Astrocyte (in vitro differentiated cells and primary cell): ENCODE measurements at places on chromosomes 12 and 14.

- no peak for DNase-seq
These were observed 37.1 kb upstream of the PLXNC1 start for GRCh38 chr12:94111302-94111701.

GRCh38 chr14:99862136-99862535 is 68.9 kb downstream of the EML1 start:
- DNase-seq, result peak; percentile 55

DNA sequence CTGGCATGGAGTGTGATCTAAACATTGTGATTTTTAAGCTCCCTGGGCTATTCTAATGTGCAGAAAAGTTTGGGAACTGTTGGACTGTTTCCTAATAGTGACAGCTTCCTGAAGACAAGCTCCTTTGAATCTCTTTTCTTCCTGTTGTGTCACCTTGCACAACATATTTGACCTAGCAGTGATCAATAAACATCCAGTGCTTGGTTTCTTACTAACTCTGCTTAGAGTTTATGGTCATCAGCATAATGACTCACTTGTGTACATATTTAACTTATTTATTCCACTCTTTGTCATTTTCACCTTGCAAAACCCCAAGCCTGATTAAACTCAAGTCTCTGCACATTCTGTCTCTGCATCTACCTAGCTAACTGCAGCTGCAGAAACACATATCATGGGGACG is 27.3 kb upstream of the TBC1D30 start:
- DNase-seq, result no peak

- no peak for DNase-seq
These were observed 106.3 kb downstream of the RIN3 start for GRCh38 chr14:92619671-92620456.

DNA sequence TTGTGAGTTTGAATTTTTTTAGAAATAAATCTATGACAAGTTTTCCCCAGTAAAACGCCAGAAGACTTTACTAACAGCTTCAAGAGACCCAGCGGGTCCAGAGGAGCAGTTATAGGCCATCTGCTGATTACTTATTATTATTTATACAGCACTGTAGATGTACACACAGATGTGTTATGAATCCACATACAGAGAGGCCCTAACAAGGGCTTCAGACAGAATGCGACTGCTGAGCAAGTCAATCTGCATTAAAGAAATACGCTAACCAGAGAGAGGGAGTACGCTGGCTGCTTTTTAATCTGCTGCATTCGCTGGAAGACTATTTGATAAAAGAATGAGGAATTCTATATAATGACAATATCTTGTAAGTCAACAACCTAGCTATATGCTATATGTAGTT is 32.5 kb downstream of the ATF7 start:
- no peak for DNase-seq

- DNase-seq, result peak; percentile 16
These were observed 11.7 kb downstream of the COCH start for GRCh38 chr14:30885840-30886740.

DNA sequence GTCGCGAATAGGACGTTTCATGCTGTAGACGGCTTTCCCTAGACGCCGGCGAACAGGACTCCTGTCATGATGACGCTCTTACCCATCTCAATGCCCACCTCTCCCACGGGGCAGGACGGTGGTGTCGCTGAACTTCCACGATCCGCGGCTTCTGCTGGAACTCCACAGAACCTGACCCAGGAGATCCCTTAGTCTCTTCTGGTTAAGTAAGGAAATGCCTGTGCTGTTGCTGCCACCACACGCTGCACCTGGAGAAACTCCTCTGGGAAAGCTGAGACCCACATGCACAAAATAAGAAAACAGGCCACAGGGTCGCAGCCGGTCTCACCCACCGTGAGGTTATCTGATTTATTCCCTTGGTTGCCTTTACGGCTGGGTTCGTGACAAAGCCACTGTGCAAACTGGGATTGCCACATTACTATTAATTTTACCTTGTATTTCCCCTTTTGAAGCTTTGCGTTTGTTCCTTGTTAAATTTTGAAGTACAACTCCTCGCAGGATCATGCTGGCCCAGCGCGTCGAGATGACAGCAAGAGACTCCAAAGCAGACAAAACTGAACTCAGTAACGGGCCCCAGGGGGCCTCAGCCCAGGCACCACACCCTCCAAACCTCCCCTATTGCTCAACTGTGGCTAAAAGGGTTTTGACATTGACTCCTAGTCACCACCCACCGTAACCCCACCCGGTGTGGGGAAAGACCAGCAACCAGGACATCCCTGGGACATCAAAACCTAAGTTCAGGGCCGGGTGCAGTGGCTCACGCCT is 9.2 kb upstream of the MMP17 start:
- no peak for DNase-seq

GRCh38 chr12:52380271-52380694 is 5.2 kb downstream of the KRT84 start:
- no peak for DNase-seq

- DNase-seq, result no peak
These were observed 21.8 kb downstream of the MVK start for GRCh38 chr12:109595321-109595902.

DNA sequence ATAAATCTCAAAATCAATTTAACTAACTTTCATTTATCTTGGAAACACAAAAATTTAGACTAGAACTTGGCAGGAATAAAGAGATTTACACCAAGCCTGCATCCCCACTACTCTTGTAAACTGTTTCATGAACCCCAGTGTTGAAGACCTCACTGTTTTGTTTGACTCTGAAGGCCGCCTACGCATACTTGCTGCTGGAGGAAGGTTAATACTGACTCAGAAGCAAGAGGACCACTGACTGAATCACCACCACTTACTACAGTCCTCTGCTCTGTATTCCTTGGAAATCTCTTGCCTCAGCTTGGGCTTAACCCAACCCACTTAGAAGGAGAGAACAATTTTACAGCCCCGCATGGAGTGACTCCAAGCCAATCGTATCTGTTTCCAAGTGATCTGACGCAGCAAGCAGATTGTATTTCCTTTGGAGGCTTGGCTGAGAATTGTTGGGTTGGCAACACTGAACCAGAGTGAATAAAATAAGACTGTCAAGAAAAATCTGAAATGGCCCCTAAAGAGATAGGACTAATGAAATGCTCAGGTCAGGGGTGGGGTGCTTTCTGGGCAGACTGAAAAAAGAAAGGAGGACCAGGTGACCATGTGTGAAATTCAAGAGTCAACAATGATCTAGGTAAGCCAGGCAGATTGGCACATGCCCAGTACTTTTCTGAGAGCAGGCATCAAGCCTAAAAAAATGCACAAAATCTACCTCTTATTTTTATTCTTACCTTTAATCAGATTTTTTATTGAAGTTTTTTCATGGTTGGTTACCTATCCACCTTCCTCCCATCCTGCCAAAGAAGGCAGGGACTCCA is 248.6 kb downstream of the ZFP36L1 start:
- peak; percentile 100 for DNase-seq

DNA sequence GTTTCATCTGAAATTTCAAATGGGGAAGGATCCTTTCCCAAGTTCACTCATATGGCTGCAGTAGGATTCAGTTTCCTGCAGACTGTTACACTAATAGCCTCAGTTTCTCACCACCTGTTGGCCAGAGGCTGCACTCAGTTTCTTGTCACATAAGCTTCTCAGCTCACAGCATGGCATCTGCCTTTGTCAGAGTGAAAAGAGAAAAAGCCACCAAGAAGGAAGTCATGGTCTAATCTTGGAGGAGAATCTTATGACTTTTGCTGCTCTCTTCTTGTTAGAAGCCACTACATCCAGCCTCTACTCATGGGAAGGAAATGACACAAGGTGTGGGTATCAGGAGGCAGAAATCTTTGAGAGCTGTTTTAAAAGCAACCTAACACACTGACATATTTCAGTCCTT is 39.4 kb upstream of the BTG1 start:
- DNase-seq, result no peak

- no peak for DNase-seq
These were observed 15.3 kb upstream of the ANO6 start for GRCh38 chr12:45200491-45201043.

- no peak for DNase-seq
These were observed 39.6 kb downstream of the CHST11 start for GRCh38 chr12:104496336-104496735.

- DNase-seq, result no peak
These were observed 12.5 kb downstream of the CIT start for GRCh38 chr12:119864591-119864990.

- peak; percentile 100 for DNase-seq
These were observed 85.3 kb downstream of the SAMD4A start for GRCh38 chr14:54652188-54652587.

DNA sequence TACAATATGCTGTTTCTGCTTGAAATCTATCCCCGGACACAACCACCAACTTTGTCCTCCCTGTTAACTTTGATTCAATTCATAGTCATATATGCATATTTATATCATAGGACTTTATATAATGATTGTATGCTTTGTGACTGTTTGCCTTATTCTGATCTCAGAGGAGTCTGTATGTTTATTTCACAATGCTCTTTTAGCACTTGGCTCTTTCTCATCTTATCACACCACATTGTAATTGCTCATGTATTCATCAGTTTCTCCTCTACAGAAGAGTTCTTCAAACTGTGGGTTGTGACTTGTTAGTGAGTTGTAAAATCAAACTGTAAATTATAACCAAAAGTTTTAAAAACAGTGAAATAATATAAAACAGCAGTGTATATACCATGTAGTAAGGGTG is 21.7 kb upstream of the PPM1A start:
- no peak for DNase-seq

DNA sequence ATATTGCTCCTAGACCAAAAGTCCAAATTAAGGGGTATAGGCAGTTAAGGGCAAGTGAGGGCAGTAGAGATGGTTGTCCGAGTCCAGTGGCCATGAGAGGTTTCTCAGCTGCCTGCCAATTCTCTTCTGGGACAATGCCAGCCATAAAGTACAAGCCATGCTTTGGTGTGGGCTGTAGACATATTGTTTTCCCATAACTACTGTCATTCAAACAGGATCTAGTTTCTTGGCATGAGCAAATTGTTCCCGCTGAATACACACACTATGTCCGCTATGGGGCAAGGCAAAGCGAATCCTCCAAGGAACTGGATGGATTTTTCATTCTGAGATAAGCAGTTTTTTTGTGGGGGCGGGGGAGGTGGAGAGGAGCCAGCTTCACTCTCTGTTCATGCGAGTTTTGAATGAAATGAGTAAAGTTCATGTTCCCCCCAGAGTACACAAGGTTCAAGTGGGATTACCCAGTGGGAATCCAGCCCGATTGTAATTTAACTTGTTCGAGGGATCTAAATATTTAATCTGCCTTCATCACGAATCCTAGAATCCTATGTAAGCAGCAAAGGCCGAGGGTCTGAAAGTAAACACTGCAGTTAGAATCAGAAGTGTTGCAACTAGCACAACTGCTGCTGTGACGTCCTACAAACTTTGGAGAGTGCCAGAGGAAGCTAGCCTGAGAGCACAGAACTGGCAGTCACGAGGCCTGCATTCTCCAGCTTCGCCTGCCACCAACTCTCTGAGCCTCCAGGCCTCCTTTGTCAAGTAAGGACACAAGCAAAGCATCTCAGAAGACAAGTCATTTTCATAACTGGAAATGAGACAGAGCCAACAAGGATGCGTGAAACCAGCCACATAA is 137.0 kb downstream of the CRADD start:
- peak; percentile 46 for DNase-seq

DNA sequence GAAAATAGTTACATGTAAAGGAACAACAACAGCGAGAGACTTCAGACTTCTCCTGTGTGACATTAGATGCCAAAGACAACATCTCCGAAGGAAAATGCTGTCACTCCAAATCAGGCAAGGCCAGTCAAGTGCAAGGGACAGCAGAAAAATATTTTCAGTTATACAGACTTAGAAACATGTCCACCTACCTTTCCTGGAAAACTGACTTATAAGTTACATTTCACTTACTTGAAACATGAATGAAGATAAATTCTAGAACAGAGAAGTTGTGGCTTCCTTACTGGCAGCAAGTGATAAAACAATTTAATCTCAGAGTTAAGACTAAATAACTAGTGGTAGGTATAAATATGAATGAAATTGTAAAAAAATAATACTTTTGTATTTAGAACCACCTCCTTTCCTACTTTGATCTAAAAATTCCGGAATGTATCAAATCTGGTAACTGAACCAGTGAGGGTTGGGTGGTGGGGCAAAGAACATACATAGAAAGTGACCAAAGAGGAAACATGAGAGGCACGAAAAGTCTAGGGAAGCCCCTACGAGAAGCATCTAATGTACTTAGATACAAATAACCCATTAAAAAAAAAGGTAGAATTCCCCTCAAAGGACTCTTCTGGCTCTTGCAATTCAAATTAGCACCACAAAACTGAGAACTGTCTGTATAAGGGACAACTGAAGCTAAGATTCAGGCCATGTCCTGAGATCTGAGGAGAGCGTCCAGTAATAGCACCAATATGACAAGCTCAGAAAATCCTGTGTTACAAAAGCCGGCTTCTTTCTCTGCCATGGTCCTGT is 21.2 kb downstream of the MTHFD1 start:
- no peak for DNase-seq

- no peak for DNase-seq
These were observed 135.7 kb downstream of the RAD51B start for GRCh38 chr14:67955261-67955660.

DNA sequence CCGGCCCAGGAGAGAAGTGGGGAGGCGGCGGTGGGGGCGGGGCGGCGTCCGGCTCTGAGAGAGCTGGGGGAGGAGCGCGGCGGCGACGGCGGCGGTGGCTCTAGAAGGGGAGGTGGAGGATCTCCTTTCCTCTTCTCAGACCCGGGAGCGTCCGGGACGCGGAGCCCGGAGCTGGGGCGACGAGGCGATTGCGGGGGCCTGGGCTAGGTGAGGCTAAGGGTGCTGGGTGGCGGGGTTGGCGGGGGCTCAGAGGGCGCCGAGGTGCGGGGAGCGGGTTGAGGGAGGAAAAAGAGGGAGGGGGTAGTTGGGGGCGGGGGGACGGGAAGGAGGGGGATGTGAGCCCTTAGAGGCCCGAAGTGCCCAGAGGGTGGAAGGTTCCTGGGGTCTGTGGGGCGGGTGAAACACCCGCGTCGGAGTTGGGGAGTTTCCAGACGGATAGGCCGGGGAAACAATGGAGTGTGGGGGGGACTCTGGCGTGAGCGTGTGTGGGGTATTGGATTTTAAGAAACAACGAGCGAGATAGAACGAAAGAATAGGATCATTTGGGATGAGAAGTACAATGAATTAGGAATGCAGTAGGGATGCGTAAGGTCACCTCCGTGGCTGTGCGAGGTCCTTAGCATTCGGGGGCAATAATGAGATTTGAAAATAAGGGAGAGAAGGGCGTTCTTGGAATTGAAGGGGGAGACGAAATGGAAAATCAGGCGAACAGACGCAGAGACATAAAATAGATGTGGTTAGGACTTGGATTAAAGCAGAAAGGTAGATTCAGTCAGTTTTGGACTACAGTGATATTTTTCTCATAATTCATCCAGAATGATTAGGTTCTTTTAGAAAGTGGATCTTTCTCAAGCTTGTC is at the start of gene SPATS2:
Gene SPATS2, plus strand, starts transcription at position 82 of the 859 bp plus-strand sequence. CDS start 93,551 bp downstream, outside the sequence.
- DNase-seq, result no peak

DNA sequence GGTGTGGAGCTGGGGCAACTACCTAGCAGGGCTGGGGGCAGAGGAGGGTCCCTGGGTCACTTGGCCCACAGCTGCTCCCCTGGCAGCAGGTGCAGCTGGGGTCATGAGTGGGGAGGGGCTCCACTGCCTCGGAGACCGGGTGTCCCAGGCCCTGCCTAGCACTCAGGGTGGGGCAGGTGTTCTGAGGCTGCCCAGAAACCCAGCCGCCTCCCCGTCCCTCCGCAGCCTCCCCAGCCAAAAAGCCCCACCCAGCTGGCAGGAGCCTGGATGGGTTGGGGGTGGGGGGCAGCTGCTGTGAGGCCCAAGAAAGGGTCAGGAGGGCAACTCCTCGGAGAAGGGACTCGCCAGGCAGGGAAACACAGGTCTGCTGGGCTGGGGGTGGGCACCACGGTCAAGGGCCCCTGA is 11.2 kb downstream of the AHNAK2 start:
- no peak for DNase-seq

- no peak for DNase-seq
These were observed 50.2 kb upstream of the ELK3 start for GRCh38 chr12:96143827-96144565.
